Muscle of arm (tissue), 14 donors: ENCODE measurements at places on chromosomes 7 and 10. TPM values are rescaled to one million over a fixed set of nuclear protein-coding genes. Genes with fewer than 3 reads are reported as not detected.

Gene ERVW-1
- polyA plus RNA-seq, result 1.2 TPM

Gene H2AZ2
- 115 TPM for polyA plus RNA-seq

GRCh38 chr7:28748933-28749584, 209.1 kb downstream of the TRIL start:
- no peak for DNase-seq

DNA sequence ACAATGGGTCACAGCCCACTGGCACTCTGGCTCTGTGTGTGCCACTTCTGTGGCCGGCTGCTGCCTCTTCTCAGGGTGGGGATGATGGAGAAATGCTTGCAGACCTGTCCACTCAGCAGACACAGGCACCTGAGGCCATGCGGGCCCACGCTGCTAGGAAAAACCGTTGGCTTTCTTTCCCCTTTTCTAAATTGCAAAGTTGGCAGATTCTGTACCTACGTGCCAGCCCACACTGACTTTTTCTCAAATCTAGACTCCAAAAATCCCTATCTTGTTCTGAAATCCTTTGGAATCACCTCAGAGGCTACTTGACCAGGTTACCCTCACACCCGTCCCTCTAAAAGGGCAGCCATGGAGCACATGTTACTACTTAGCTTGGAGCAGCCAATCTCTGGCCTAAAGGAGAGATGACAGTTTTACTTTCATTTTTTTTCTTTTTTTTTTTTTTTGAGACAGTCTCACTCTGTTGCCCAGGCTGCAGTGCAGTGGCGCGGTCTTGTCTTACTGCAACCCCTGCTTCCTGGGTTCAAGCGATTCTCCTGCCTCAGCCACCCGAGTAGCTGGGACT, 99.4 kb downstream of the RNF216 start:
- no peak for DNase-seq

DNA sequence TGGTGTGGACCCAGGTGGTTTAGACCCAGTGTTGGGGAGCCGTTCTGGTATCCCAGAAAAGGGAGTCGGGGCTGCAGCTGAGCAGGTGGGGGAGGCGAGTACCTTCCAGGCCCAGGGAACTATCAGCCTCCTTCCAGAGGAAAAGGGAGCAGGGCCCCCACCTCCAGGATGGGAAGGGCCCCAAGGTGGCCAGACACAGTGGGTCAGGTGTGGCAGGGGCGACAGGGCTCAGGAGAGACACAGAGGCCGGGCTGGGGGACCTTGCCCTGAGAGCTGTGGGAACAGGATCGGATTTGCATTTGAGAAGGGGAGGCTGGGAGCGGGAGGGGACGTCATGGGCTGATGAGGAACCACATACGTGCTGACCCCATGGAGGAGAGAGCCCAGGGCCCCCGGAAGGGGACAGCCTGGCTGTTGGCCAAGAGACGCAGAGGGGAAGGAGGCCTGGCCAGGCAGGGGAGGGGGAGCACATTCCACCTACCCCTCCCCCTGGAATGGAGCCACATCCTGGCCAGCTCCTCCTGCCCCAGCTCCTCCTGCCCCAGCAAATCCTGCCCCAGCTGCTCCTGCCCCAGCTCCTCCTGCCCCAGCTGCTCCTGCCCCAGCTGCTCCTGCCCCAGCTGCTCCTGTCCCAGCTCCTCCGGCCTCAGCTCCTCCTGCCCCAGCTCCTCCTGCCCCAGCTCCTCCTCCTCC, 9.7 kb upstream of the TTYH3 start:
- peak; percentile 78 for DNase-seq

DNA sequence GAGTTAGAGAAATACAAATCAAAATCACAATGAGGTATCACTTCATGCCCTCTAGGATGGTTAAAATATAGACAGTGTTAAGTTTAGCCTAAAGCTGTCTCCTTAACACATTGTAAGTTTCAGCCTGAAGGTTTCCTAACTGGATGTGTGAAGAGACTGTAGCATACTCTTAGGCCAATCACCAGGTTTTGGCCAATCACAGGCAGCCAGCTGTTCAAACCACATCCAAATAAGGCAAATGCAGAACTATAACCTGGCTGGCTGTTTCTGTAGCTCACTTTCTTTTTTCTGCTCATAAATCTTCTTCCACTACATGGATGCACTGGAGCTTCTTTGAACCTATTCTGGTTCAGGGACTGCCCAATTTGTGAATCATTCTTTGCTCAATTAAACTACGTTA, 19.7 kb downstream of the ESYT2 start:
- no peak for DNase-seq
